ENCODE measurements at places on chromosomes 5 and 9.
A peak's percentile ranks its signal among the peaks of the same experiment; 100 is the strongest.

GRCh38 chr5:150313921-150314716 lies 11.4 kb upstream of the ARSI start:
- DNase-seq: no peak

- no peak for DNase-seq
These were observed 80.6 kb downstream of the NPR3 start for GRCh38 chr5:32791536-32792243.

GRCh38 chr9:13023498-13023897 lies 248.7 kb downstream of the LURAP1L start:
- no peak for DNase-seq

DNA sequence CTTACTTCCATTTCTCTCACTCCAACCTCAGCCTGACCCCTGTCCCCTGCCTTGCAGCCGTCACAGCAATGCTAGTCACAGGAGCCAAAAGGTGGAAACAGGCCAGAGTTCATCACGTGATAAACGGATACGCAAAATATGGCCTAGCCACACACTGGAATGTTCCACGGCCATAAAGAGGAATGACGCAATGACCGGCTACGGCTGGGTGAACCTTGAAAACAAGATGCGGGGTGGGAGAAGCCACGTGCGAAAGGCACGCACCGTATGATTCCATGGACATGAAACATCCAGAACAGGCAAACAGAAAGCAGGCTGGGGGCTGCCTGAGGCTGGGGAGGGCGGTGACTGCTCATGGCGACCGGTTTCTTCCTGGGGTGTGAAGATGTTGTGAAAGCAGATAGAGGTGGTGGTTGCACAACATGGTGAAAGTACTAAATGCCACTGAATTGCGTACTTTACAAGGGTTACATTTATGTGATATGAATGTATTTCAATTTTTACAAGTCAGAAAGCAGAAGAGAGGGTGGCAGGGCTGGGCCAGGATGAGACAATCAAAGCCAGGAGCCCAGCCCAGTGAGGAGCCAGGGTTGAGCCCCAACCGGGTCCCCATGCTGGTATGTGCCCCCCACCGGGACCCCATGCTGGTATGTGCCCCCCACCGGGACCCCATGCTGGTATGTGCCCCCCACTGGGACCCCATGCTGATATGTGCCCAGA lies 117.8 kb upstream of the SARDH start:
- no peak for DNase-seq

DNA sequence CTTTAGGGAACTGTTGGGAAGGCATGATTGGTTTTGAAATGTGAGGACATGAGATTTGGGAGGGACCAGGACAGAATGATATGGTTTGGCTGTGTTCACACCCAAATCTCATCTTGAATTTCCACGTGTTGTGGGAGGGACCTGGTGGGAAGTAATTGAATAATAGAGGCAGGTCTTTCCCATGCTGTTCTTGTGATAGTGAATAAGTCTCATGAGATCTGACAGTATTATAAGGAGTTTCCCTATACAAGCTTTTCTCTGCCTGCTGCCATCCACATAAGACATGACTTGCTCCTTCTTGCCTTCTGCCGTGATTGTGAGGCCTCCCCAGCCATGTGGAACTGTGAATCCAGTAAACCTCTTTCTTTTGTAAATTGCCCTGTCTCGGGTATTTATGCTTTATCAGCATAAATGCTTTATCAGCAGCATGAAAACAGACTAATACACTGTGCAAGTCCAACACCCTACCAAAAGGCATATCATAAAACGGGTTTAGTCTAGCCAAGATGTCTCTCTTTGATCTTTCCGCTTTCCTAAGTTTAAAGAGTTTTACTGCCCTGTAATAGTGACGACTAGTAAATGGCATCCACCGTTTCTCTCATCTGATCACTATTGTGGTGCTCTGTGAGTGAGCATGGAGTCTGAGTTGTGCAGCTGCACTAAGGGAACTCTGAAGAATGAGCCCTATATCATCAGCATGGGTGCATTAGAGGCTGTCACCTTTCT lies 12.9 kb upstream of the ZNF782 start:
- no peak for DNase-seq

DNA sequence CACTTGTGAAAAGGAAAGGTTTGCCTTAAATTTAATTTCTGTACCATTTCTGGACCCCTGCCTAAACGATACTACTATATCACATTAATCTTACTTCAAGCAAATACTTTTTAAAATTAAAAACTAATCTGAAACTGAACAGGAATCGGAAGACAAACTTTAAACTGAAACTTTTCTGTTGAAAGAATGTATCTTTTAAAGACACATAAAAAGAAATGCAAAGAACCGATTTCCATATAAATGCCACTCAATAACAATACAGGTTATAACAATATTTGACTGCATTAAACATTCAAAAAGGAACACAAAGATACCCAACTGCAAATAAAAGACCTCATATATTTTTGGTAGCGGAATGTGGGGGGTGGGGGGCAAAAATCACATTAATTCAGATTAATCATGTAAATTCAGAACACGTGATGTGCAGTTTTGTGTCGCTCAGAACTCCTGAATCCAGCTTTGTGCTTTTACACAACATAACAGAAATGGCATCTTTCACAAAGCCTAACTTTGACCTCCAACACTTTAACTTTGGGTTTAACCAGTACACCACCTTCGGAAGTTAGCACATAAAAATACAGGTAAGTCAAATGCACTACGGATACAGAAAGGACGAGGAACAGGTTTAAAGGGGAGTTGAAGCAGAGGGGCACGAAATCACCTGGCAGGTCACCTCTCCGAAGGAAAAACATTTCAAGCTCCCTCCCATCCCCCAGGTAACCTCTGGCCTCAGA lies 925 bp downstream of the LIFR start:
- no peak for DNase-seq

DNA sequence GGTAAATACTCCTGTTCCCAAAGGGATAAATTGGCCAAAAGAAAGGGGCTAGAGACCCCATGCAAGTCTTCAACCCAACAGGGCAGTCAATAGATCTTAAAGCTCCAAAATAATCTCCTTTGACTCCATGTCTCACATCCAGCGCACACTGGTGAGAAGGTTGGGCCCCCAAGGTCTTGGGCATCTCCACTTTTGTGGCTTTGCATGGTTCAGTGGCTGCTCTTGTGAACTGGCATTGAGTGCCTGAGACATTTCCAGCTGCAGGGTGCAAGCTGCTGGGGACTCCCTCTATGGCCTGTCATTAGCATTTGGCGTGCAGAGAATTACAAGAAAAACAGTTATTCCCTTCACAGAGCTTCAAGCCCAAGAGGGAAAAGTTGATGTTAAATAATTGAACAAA lies 224.7 kb downstream of the MTRR start:
- DNase-seq: no peak

GRCh38 chr5:94782383-94782782 lies 163.9 kb downstream of the SLF1 start:
- no peak for DNase-seq

- no peak for DNase-seq
These were observed 213.0 kb downstream of the FBXL17 start for GRCh38 chr5:108168915-108169314.

DNA sequence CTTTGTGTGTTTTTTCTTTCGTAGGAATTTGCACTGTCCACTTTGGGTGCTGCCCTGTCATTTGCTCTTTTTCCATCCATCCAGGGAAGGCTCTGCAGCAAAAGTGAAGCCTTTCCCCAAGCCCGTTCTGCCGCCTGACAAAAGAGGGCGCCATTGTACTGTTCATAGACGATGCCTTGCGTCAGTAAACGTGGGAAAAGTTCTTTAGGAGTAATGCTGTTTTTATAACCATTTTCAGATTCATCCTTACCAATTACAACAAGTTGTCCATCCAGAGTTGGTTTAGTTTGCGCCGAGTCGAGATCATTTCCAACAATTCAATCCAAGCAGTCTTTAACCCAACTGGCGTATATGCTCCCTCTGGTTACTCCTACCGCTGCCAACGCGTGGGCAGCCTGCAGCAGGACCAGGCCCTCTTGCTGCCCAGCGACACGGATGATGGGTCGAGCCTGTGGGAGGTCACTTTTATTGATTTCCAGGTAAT lies 34.3 kb upstream of the RPS23 start:
- peak; percentile 68 for DNase-seq

DNA sequence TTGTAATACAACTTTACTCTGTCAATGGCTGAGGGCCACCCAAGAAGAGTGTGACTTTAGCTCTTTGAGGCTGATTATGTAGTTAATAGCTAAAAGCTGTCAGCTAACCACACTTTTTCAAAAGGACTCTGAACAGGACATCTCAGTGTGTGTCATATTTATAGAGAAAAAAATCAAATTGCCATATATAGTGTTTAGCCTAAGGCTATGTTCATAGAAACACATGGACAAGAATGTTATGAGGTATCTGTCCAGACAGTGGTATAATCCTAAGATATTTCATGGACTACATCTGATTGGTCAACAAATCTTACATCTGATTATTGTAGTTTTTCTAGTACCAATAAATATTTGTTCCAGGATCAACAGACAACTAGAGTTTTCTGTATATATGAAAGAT lies 42.1 kb upstream of the CDH18 start:
- DNase-seq: no peak

GRCh38 chr5:124952566-124952965 lies 206.1 kb upstream of the ZNF608 start:
- DNase-seq: no peak

GRCh38 chr9:89905606-89906338 lies 301.0 kb downstream of the GADD45G start:
- no peak for DNase-seq

GRCh38 chr5:143653256-143653655 lies 158.7 kb upstream of the HMHB1 start:
- no peak for DNase-seq

GRCh38 chr5:25056836-25057235 lies 412.1 kb upstream of the CDH10 start:
- no peak for DNase-seq

DNA sequence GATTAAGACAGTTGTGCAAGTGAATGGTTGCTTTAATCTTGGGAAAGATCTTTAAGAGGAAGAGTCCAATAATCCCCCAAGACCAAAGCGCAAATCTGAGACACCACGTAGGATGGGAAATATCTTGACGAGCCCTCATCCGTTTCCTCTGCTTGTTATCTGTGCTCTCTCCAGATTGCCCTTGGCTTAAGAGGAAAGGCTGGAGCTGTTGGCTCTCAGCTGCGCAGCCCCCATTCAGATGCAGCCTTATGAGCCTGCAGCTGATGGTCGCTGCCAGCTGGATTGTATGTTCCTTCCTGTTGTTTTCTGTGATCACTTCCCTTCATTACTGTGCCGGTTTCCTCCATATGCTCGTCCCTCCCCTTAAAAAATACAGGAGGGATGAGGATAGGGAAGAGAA lies 47.7 kb downstream of the PWWP2A start:
- DNase-seq: no peak

DNA sequence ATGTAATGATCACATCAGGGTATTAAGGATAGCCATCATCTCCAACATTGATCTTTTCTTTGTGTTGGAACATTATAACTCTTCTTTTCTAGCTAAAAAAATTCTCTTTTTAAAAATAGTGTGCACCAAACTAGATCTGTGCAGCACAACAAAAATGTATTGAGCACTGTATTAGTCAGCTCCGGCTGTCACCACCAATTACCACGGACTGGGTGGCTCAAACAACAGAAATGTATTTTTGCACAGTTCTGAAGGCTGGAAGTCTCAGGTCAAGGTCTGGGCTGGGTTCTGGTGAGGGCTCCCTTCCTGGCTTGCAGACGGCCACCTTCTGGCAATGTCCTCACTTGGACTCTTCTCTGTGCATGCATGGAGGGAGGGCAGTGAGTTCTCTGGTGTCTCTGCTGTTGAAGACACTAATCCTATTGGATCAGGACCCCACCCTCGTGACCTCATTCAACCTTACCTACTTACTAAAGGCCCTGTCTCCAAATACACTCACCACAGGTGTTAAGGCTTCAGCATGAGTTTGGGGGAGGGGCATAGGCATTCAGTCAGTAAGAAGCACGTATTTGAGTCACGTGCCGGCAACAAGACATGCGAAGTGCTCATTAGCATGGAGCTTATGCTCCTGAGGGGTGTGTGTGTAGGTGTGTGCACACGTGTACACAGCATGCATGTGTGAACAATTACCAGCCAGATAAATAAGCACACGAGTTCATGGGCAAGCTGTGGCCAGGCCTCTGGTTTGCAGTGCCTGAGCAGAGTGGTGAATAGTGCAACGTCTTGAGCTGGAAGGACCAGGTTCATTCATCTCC lies 89.4 kb upstream of the SH3PXD2B start:
- no peak for DNase-seq

DNA sequence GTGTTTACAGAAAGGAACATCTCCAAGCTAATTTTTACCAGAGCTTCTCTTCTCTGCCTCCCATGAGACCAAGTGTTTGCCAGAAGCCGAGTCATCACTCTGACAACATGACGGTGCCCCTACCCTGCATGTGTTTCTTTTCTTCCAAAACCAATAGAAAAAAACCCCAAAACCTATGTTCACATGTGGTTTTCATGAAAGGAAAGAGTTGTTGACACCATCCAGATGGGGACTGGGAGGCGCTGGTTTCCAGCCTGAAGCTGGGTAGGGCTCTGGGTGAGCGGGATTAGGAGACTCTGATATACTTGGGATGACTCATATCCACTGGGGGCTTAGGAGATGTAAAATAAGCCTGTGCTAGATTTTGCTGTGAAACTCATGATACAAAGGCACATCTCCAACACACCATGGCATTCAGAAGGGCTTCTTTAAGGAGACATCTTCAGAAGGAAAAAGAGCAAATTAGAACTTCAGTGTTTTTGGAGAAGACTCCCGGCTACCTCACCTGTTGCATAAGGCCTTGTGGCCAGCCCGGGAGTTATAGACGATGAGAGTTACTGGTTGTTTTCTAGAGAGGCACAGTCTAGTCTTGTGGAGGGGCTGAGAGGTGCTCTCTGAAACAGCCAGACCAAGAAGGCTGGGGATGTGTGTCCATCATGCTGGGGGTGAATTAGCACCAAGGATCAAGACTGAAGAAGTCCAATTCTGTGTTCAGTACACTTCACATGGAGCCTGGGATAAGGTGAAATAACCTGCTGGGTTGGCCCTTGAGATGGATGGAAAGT lies 108.9 kb upstream of the LHFPL2 start:
- DNase-seq: no peak

DNA sequence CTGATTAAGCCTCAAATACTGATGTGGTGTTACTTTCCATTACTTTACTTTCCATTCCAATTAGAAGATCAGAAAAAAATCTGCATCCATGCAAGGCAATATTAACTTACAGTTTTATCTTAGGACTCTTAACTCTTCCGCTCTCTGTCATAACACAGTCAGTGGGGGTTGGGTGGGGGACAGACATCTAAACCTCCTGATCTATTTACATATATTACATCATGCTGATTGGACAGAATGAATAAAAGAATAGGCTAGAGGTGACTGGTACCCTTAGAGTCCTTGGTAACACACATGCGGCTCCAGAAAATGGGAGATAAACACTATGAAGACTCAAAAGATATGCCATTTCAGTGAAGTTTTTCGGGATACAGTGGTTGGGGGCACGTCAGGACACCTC lies 27.6 kb downstream of the RAPGEF6 start:
- no peak for DNase-seq

DNA sequence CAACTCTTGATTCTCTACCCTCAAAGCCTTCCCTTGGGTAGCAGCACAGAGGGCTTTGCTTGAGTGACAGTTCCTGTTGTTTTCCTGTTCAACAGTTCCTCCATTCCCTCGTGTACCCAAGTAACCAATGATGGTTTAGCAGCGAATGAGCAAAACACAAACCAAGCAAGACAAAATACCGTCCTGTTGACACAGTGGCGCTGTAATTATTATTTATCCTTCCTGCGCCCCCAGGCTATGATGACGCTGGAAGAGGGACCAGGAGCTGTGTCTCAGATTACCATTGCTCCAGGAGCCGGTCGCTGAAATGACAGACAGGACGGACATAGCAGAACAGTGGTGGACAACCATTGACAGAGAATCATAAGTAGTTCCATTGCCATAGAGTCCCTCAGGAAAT lies 154.8 kb downstream of the GADD45G start:
- DNase-seq: no peak

All from hematopoietic multipotent progenitor cell treated with erythropoietin and hydrocortisone succinate and interleukin-3 and kit ligand, for 8 days (in vitro differentiated cells).